ENCODE measurements at places on chromosomes 6 and 20.

DNA sequence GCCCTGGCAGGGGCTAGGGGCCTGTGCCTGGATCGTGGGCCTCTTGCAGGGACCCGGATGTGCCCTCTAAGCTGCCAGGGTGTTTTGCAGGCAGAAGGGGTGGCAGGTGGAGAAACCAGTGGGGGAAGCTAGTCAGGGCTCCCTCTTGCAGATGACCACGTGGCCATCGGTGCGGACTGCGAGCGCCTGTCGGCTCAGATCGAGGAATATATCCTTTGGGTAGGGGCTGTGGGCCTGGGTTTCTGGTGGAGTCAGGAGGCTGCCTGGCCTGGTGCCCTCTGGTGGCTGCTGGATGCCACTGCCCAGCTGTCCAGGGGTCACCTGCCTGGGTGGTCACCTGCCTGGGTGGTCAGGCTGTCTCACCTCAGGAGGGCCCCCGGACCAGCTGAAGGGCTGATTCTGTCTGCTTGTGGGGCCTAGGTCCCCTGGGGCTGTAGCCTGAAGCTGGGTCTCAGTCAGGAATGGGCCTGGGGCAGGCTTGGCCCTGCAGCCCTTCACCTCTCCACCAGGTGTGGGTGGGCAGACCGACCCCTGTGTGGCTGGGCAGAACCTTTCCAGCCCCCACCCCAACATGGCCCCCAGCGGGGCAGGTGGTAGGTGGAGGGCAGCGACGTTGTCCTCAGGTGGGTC is 6.7 kb downstream of the TCEA2 start:
- peak; percentile 18 for DNase-seq

GRCh38 chr6:21158873-21159272 is 434.7 kb upstream of the SOX4 start:
- DNase-seq = no peak

DNA sequence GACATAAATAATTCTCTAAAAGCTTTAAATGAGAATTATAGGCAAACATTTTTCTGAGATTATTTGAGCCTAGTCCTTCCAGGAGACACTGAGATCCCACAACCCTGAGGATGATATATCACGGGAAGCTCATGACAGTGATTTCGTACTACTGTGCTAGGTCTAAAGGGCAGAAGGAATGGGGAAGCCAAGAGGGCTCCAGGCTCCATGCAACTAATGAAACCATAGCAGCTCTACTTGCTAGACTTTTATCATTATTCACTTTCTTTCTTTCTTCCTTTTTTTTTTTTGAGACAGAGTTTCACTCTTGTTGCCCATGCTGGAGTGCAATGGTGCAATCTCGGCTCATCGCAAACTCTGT is 57.3 kb upstream of the SGK1 start:
- no peak for DNase-seq

GRCh38 chr6:13733178-13733887 is 21.7 kb upstream of the RANBP9 start:
- DNase-seq = no peak

GRCh38 chr20:10219452-10219791 is 792 bp downstream of the SNAP25 start:
- DNase-seq = peak; percentile 63

GRCh38 chr6:52535711-52536423 is 41.0 kb downstream of the TRAM2 start:
- DNase-seq = no peak

Measured in LoVo (cell line).